Neuronal stem cell (in vitro differentiated cells): ENCODE measurements at places on chromosomes 1 and 21.
A peak's percentile ranks its signal among the peaks of the same experiment; 100 is the strongest.

GRCh38 chr1:67889953-67890567, 56.8 kb upstream of the GNG12 start:
- no peak for DNase-seq

DNA sequence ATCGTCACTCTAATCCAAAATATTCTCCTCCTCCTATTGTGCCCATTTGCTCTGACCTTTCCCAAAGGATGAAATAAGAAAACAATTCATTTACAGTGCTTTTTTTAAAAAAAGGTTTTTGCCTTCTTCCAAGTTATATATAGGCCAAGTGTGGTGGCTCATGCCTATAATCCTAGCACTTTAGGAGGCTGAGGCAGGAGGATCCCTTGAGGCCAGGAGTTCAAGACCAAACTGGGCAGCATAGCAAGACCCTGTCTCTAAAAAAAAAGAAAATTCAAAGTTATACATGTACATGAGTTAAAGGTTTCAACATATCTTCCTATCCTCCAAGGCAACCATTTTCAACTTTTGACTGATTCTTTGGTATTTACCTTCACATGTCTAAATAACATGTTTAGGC, 10.1 kb upstream of the USP1 start:
- DNase-seq, result no peak

- DNase-seq, result no peak
Observed at GRCh38 chr1:229666585-229666984, 40.5 kb downstream of the URB2 start.

- DNase-seq, result no peak
Observed at GRCh38 chr1:59985911-59986515, 59.4 kb upstream of the CYP2J2 start.

DNA sequence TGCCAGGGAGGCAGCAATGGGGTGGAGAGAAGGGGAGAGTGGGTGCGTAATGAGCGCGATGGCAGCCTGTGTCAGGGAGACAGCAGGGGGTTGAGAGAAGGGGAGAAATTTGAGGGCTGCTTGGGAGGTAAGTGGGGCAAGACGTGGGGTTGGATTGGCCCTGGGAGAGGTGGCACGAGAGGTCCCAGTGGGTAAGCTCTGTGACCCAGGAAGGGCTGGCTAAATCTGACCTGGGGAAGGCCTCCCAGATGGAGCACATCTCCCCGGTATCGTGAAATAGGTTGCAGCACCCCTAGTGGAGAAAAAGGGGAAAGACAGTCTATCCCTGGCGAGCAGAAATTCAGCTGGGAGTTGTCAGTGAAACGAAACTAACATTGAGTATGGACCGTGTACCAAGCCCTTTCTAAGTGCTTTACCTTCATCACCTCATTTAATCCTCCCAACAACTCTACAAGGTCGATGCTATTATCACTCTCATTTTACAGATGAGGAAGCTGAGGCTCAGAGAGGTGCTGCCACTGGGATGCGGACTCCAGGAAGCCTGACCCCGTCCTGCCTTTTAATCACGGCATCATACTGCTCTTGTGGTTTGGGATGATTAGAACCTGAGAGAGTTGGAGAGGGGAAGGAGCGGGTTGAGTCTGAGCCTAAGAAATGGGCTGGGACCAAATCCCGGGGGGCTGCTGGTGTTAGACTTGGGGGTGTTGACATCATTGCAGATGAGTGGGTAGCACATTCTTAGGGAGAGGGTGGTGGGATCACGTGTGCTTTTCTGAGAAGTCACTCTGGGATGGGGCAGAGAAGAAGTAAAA, 56.6 kb upstream of the RPL11 start:
- peak; percentile 70 for DNase-seq

GRCh38 chr1:85024736-85025135, 23.6 kb downstream of the MCOLN3 start:
- no peak for DNase-seq

DNA sequence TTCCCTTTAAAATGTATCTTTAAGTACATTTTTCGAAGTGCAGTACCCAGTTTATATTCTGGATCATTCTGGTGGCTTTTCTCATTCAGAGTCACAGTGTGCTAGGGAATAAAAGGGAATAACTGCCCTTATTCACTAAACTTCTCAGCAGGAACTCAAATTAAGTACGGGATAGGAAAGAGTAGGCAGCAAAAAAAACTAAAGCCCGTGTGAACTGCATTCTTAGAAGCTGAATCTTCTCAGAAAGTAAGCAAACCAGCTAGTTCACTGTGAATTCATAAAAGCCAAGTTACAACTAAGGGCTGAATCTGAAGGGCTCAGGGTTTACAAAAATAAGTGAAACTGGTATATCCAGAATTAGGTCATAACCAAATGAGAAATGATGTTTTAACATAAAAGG, 22.0 kb downstream of the PRPF38A start:
- DNase-seq, result no peak

- DNase-seq, result no peak
Observed at GRCh38 chr21:39107739-39108138, 75.5 kb downstream of the PSMG1 start.

- DNase-seq, result no peak
Observed at GRCh38 chr1:118659646-118660045, 328.5 kb downstream of the TBX15 start.

DNA sequence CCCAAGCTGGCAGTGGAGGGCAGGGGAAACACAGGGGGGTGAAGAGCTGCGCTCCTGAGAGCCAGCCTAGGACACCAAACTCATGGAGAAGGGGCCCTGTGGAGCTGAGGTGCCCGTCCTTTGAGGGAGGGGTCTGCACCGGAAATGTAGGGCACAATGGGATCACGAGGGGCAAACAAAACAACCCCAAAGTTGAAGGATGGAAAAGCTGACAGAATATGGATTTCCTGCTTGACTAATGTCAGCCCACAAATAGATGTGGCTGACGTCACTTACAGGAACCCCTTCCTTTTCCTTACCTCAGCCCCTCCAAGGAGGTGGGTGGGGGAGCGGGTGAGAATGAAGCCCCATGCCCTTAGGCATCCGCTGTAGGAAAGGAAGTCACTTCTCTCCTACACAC, 110.9 kb downstream of the KCNN3 start:
- DNase-seq, result no peak

GRCh38 chr1:86753700-86754099, 49.3 kb downstream of the SH3GLB1 start:
- DNase-seq, result no peak

- DNase-seq, result no peak
Observed at GRCh38 chr1:246208105-246208504, 299.0 kb downstream of the SMYD3 start.

- peak; percentile 52 for DNase-seq
Observed at GRCh38 chr1:227317523-227318015, 723 bp downstream of the CDC42BPA start.

- DNase-seq, result no peak
Observed at GRCh38 chr1:204992998-204993314, 50.1 kb upstream of the CNTN2 start.

- DNase-seq, result no peak
Observed at GRCh38 chr1:185287451-185287850, 29.6 kb downstream of the IVNS1ABP start.

DNA sequence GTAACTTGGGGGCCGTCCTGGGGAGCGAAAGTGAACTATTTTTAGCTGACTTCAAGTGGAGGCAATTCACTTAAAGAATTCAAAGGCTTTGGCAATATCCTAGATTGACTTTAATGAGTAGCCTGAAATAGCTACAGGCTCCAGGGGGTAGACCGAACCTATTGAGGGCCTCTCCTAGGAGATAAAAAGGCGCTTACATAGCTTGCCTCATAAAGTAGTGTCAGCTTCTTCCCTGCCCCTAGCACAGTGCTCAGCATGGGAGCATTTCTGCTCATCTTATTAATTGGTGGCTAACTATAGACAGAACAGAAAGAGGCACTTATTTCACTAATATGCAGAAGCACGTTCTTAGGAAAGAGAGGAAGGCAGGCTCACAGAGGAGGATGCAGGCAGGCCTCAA, 12.3 kb upstream of the CTNNBIP1 start:
- DNase-seq, result peak; percentile 55

GRCh38 chr1:162056043-162056442, 13.4 kb upstream of the NOS1AP start:
- DNase-seq, result peak; percentile 65

DNA sequence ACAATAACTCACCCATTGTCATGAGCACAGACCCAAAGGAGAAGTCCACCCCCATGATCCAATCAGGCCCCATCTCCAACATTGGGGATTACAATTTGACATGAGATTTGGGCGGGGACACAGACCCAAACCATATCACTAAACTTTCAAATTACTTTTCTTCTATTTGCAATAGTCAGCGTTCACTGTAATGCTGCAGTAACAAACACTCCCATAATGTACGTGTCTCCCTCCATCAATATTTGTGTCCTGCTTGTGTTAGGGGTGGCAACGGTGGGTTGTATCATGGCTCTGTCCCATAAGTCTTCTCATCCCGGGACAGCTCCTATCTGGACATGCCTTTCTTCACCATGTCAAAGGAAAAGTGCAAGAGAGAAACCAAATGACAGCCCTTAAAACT, 26.2 kb downstream of the TFF3 start:
- no peak for DNase-seq

DNA sequence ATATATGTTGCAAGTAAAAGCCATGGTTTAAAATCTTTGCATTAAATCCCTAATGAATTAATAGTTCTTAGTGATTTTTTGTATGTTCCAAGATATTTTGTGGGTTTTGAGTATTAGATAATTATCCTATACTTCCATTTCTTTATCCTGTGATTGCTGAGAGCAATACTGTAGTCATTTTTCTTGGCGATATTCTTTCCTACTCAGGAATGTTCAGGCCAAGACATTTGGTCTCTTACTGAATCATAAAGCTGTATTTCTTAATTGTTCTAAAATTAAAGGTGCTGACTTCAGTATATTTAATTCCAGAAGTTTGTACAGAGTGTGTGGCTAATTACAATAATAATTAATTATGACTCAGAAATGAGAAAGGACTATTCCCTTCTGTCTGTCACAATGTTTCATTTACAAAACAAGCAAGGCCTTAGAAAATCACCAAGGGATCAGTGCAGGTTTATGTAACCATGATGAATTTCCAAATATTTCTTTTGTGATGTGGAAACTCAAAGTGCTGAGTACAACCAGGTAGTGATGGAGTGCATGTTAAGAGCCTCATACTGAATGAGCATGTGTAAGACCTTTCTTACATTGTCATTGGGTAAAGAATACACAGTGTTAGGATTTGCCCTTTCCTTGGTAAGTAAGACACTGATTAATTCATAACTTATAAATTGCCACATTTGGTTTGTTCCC, 161.2 kb downstream of the HMCN1 start:
- DNase-seq, result no peak

- no peak for DNase-seq
Observed at GRCh38 chr1:225577241-225577640, 75.7 kb downstream of the ENAH start.

DNA sequence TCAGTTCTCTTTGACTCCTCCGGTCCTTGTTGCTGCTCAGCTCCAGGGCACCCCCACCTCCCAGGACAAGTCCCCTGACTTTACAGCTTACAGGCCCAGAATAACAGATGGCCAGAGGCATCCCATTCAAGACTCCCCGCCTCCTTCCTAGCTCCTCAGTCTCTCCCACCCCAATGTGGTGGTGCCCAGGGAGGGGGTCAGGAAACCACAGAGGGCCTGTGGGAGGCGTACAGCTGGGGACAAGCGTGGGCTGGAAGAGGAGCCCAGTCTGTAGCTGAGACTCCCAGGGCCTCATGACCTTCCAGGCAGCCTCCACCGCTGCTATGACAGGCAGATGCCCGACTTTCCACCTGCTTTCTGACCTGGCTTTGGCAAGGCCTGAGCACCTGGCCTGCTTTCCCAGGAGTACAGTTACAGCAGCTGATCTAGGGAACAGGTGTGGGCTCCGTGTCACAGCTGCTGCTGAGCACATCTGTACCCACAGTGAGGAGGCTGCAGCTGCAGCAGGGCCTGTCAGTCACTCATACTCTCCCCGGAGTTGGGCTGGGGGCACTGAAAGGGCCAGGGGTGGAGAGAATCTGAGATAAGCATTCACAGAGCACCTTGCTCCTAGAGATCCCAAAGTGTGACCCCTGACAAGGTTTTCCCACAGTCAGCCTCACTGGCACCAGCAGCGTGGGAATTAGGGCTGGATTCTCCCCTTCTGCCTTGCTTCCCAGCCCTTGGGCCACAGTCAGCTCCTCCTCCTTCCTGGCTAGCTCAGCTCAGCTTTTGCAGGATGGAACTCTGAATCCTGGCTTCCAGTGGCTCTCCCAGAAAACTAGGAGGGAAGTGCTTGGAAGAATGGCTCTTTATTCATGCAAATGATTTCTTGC, 7.1 kb upstream of the NAV1 start:
- no peak for DNase-seq

DNA sequence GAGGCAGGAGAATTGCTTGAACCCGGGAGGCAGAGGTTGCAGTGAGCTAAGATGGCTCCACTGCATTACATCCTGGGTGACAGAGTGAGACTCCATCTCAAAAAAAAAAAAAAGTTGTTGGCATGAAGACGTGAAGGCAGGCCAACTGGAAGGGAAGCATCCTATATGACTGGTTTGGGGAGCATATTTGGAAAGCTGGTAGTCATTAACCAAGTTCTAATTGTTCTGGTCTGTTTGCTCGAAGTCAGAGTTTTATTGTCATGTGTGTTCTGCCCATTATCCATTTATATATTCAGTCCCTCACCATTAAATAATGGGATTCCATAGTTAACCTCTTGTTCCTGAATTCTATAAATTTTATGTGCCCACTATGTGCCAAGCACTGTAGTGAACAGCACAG, 3.3 kb upstream of the GLRX2 start:
- DNase-seq, result no peak
